ENCODE measurements at places on chromosomes 4 and X. TPM values are rescaled to one million over a fixed set of nuclear protein-coding genes. Genes with fewer than 3 reads are reported as not detected.

DNA sequence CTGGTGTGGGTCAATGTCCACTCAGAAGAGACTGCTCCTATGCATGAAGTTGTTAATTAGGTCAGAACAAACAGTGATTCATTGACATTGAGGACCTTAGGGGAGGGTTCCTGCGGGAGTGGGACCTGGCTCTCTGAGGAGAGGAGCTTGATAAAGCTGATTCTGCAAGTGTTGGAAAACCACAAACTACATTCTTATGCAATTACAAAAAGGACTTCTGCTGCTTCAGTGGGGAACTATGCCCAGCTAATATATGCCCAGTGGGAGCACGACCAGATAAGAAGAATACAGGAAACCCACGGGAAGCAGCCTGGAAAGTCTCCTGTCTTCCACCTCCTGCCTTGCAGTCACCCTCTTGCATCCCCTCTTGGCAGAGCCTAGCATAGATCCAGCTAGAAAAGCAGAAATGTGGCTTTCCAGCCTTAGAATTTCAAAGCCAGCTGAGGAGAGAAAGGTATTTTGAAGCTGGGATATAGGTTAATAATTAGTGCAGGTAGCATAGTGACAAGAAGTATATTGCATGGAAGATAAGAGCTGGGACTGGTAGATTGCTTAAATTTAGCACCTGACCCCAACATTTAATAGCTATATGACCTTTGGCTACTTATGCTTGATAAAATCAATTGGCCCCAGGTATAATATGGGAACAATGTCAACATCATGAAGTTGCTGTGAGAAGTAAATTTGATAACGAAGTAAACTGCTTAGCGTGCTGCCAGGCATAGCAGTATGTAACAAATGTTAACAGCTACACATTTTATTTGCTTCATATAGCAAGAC is 34.9 kb upstream of the UGT8 start:
- DNase-seq, result no peak

ALAS2 gene
- total RNA-seq, result 0.48 TPM

DNA sequence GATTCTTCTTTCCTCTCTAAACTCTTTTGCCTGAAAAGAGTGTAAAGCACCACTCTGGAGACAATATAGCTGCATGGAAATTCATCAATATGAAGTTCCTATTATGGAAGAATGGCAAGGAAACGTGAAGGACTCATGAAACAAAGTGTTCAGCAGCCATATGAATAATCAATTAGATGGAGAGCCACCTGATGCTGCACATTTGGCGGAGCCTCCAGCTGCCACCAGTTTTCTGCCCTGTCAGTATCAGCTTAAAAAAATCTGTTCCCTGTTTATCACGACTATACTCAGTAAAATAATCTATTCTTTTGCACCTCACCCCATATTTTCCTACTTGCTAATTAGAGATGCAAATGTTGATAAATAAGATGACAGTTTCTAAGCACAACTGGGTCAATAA is 276.0 kb downstream of the UNC5C start:
- no peak for DNase-seq

GRCh38 chrX:136191171-136191570 is 43.8 kb downstream of the FHL1 start:
- no peak for DNase-seq

MTNR1A gene
- total RNA-seq, result 0.50 TPM

SNCA gene
- total RNA-seq, result 14.6 TPM

CORIN gene
- 0.17 TPM for total RNA-seq

GRCh38 chrX:101208152-101208905 is 11.3 kb upstream of the DRP2 start:
- no peak for DNase-seq
